Thymus (tissue), 14 donors: ENCODE measurements at places on chromosomes 5 and 9. TPM values are rescaled to one million over a fixed set of nuclear protein-coding genes. Genes with fewer than 3 reads are reported as not detected.
A peak's percentile ranks its signal among the peaks of the same experiment; 100 is the strongest.

DNA sequence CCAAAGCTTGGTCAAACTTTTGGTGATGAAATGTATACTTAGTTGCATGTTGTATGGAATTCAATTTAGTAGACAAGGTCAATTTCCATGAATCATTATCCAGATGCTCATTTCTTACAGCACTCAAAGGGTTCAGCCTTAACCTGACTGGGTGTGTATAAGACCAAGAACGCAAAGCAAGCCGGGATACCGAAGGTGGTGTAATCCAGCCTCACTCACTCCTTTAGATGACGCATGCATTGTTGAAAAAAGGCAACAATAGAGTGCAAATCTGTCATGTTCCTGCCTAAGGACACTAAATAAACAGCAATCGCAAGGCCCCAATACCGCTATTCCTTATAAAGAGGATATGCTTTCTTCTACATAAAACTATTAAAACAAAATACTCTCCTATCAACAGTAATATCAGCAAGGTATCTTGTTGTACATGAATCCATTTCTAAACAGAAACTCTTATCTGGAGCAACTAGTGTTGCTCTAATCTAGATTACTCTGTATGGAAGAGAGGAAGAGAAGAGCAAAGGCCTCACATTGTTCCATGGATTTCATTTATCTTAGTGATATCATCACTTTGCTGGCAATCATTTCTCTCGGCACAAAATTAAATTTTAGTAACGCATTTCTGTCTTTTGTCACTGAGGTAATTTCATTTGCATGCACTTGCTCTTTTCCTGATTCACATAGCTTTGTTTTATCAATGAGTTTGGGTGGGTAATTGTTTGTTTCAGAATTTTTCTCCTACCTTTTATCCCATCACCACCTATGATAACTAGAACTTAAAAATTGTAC, 96.2 kb downstream of the PLK2 start:
- DNase-seq, result no peak

DNA sequence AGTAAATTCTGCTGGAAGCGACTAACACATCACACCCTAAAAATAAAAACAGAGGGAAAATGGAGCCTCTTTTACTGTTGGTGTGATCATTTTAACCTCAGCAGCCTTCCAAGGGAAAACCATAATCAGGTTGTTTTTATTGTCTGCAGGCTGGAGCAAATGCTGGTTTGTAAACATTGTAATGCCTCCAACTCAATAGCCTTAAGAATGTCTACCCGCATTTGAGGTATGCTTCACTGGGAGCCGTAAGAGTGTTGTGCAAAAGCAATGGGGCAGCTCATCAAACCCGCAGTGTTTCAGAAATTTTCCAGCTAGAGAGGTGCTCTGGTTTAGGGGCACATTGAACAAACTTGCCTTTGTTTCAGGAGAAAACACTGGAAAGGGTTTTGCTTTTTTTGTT, 17.0 kb downstream of the NIM1K start:
- no peak for DNase-seq

DNA sequence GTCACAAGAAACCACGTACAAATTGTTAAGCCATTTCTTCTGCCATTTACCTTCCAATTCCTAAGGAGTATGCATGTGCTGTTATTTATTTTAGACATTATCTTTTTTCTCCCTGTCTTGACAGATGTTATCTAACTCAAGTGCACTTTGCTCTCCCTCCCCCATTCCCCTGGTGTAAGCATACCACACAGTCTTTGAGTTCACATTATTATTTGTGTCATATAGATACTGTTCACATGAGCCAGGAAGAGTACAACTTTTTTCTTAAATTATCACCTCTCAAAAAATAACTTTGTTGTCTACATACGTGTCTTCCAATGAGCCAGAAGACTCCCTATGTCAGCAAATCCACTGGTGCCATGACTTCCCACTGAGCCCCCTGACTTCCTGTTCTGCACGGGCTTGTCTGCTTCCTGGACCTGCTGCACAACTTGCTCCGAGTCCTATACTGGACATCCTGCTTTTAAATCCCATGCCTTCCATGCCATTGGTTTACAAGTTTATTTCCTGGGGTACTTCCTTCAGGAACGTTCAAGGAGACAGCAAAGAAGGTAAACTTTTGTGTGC, 19.9 kb upstream of the FAM120A start:
- no peak for DNase-seq

GRCh38 chr5:102596113-102596512, 97.3 kb upstream of the SLCO6A1 start:
- DNase-seq, result no peak

DNA sequence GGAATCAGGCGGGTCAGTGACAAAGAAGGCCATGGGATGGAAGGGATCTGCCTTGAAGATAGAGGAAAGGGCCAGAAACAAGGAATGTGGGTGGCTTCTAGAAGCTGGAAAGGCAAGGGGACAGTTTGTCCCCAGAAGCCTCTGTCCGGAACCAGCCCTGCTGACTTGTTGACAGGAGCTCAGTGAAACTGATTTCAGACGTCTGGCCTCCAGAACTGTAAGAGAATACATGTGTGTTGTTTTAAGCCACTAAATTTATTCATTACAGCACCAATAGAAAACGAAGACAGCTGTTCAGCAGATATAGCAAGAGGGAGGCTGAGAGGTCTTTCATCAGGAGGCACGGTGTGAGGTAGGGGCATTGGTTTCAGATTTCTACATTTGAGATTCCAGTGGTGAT, 422.5 kb downstream of the KDM4C start:
- DNase-seq, result no peak

DNA sequence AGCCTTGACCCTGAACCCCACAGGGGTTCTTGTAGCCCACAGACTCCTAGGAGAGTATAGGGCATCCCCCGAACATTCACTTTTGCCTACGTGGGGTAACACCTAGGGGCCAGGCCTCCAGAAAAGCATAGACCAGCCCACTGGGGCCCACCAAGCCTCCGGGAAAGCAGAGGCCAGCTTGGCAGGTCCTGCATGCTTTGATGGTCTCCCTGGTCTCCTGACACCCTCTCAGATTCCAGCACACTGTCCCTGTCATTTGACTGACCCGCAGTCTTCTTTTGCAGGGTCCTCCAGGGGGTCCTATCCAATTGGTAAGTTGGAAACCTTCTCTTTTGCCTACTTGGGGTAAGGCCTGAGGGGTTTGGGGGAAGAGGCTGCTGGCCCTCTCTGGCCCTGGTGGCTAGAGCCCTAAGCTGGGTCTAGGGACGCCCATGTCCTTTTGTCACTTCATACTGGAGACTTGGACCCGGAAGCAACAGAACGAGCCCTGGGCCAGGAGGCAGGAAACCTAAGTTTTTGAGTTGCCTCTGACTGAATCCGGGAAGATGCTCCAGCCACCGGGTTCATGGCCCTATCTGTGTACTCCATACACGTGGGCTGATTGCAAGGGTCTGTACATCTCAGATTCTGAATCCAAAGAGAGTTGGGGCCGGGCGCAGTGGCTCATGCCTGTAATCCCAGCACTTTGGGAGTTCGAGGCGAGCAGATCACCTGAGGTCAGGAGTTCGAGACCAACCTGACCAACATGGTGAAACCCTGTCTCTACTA, 20.9 kb upstream of the ORM1 start:
- DNase-seq, result no peak

- DNase-seq, result no peak
Observed at GRCh38 chr5:77893225-77893860, 117.2 kb upstream of the TBCA start.

GRCh38 chr5:95070866-95071265, 214.0 kb downstream of the MCTP1 start:
- no peak for DNase-seq

GRCh38 chr9:136100700-136101614, 5.9 kb upstream of the NACC2 start:
- no peak for DNase-seq

- DNase-seq, result no peak
Observed at GRCh38 chr9:37974506-37975173, 70.7 kb upstream of the SLC25A51 start.

DNA sequence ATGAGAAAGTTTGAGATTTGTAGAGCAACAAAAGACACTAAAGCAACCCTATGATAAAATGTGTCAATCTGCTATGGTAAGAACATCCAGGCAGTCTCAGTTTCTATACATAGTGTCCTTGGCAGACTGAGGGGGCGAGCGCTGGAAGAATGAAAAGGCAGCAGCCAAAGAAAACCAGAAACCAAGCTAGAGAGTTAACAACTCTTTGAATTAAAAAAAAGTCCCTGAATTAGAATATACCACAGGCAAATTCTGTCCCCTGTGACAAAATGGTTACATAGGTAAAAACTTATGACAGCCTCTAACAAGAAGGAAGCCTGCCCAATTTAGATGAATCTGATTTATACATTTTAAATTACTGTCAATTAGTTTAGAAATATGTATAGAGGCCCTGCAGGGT, 106.7 kb downstream of the OXCT1 start:
- DNase-seq, result no peak

DNA sequence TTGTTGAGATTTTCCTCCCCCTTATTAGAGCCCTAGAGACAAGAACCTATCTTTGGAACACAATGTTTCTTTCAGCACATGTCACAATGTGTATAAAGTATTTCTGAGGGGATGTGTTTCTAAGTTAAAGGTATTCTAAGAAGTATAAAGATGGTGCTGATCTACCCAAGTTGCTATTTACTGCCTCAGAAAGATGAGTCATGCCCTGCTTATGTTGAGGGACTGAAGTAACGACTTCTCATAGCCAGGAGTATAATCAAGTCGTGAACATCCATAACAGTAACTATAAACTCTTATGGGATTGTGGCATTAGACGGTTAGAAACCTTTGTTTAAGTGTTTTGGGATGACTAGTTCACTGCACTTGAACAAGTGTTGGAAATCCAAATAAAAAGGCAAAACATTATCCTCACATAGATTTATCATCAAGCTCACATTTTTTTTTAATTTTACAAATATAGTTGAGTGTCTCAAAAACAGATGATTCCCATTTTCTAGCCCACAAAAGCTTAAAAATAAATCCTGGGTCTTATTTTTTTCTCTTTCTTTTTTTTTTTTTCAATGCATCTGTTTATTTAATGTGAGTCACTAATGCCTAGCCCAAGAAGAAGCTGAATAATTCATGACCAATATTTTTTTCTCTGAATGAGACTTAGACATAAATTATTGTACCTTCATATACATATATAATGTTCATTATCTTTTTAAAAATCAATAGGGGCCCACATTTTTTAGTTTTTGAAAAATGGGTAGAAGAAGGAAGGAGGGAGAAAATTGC, 12.2 kb upstream of the TMEM252 start:
- no peak for DNase-seq

DNA sequence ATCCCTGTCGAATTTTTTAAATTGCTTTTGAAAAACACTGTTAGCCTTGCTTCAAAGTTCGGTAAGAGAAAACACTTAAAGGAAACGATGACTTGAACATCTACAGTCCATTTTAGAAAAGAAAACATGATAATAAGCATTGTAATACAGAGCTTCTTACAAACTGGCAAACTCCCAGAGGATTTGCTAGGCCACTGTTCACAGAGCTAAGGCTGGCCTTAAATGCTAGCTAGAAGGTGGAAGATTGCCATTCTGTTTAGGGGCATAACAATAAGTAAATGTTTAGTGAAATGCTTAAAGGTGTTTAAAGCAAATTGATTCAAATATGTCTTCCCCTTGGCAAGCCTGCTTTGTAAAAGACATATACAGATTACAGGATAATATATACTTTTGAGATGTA, 169.6 kb downstream of the TLE4 start:
- no peak for DNase-seq

DNA sequence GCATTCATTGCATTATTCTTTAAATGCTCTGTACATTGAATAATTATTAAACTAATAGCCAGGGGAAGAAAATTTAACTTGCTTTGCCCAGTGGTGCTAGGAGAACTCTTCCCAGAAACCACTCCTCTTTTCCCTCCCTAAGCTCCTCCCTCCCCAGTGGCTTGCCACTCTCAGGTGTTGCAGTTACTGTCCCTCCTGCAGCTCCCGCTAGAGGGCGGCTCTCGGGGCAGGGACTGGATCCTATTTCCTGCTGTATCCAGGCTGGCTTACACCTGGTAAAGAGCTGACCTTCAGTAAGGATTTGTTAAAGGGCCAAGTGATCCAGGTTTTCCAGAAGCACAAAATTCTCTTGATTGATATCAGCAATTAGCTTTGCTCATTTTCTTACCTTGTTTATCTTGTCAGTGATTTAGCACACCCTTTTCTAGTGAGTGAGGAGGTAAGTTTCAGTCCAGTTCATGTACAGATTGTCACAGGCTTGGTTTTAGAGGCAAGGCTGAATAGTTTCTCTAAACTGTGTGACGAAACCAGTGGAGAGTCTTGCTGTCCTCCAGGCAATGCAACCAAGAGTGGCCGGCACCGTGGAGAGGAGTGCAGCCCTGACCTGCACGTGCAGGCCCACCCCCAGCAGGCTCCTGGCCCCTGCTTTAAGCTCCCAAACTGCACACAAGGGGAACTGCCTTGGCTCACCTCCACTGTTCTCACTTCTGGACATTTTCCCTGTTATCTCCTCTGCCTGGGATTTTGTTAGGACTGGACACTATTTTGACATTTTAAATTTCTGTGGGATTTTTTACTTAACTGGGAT, 423.8 kb downstream of the SPOCK1 start:
- peak; percentile 6 for DNase-seq

- DNase-seq, result no peak
Observed at GRCh38 chr5:6611334-6612256, 21.2 kb downstream of the NSUN2 start.

GRCh38 chr9:114662081-114662989, 4.7 kb upstream of the TEX53 start:
- peak; percentile 54 for DNase-seq

- DNase-seq, result no peak
Observed at GRCh38 chr5:88940713-88941112, 57.7 kb upstream of the MEF2C start.

DNA sequence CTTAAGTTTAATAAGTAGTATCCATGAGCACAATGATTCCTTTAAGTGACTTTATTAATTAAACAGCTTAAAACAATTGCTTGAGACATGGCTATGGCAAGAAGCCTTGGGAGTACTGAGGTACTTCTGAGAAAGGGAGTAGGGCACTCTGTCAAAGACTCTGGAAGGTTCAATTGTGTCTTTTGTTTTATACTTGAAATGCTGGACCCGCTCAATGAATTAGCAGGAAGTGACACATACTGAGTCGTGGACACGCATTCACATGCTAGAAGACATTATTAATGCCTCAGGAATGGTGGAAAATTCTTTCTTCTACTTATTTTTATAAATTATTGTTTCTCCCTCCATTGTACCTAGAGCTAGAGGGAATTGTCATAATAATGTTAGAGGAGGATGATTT, 347.3 kb upstream of the ZNF608 start:
- no peak for DNase-seq

- DNase-seq, result peak; percentile 52
Observed at GRCh38 chr9:35726931-35727330, 5.1 kb downstream of the TLN1 start.

- DNase-seq, result no peak
Observed at GRCh38 chr5:165161204-165161603, 1655.8 kb downstream of the MAT2B start.

Gene NEURL1B
- 4.7 TPM for total RNA-seq

Gene ADAMTS12
- 1.6 TPM for total RNA-seq

Gene GFI1B
- 0.61 TPM for total RNA-seq

Gene PCDHA6
- 0.05 TPM for total RNA-seq

Gene SCGB3A2
- 0.71 TPM for total RNA-seq

Gene SPATA24
- total RNA-seq, result 5.8 TPM

Gene BNC2
- 3.9 TPM for total RNA-seq

Gene AHRR
- 0.52 TPM for total RNA-seq

Gene ADGRD2
- total RNA-seq, result 0.09 TPM

Gene PCDHGA7
- 0.28 TPM for total RNA-seq

Gene DIRAS2
- 0.42 TPM for total RNA-seq
